ENCODE measurements at places on chromosomes 5 and 9.

GRCh38 chr5:36576721-36577120 lies 29.7 kb upstream of the SLC1A3 start:
- DNase-seq: no peak

- DNase-seq: no peak
Measured at GRCh38 chr9:29730163-29730562, 2156.9 kb upstream of the C9orf72 start.

DNA sequence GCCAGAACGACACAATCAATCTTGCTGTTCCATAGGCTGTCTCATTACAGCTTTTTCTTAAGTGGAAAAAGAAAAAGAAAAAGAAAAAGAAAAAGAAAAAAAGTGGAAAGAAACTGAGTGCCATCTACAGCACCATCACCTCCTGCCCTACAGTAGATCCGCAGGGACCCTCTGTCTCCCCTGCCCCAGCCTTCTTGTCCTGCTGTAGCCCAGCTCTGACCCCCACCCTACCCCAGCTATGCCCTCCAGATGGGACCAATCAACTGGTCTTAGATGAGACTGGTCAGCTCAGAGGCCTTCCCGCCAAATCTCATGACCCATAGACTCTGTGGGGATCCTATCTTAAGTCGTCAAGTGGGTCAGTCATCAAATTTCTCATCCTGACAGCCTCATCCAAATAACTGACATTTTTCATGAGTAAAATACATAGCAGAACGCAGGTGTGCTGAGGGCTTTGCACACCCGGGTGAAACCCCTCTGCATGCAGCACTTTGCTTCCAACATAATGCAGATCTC lies 34.8 kb downstream of the TSPAN17 start:
- no peak for DNase-seq

DNA sequence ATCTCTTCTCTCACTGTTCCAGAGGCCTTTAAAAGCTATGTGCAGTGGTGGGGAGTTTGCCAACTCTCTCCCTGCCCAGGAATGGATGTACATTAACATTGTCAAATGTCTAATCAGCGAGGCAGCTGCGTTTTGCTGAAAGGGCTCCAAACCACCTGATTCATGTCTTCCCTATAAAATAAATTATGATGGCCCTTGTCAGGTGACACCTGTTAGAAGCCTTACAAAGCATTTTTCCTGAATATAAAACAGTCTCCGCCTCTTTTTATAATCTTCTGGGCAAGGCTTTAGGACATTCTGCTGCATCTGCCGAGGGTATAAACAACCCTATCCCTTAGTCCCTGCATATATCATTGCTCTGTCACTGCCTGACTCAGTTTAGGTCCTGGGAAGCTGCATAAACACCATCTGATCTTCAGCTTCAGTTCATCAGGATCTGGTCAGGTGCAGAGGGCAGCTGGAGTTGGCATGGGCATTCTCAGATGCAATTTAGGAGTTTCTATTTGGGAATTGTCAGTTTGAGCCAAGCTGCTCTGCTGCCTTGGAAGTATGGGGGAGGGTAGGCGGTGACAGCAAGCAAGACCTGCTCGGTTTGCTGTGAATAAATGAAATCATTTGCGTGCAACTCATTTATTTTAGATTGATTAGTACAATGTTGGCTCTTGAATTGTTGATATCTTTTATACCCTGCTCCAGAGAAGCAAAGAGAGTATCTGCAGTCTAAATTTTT lies 103.5 kb downstream of the ACER2 start:
- DNase-seq: no peak

DNA sequence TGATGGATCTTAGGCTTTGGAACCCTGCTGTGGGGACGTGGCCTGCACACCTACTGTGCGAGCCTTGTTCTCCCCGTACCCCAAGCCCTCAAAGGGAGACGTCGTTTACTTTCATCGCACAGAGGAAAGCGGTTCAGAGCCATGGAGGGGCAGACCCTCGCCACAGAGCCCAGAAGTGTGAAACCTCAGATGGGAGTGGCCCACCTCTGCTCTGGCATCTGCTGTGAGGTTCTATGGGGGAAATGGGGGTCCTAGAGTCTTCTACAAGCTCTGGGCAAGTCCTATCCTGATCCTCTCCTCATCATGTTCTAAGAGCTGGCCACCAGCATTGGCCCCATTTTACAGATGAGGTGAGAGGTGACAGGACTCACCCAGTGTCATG lies 3.7 kb upstream of the RNF44 start:
- no peak for DNase-seq

Measured in EH (cell line).